Activated CD4-positive, alpha-beta T cell treated with anti-CD3 and anti-CD28 coated beads, Interleukin-2, amount 50 U/mL, for 1 hour (primary cell): ENCODE measurements at places on chromosomes 11 and 22.

DNA sequence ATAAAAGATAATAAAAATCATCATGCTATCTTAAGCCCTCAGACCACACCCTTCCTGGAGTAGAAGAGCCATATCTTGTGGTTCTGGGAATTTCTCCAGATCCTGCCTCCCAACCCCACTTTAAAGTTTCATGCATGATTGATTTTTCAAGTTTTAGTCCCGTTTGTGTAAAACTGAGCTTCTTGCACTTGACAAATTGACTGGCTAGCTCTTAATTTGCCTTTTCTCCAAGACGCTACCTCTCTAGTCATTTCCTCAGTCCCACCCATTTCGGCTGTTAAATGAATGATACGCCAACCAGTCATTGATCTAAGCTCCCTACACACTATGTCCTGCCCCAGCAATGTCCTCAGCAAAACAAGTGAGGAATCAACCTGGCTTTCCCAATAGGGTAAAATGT, 71.8 kb upstream of the TEAD1 start:
- no peak for DNase-seq

DNA sequence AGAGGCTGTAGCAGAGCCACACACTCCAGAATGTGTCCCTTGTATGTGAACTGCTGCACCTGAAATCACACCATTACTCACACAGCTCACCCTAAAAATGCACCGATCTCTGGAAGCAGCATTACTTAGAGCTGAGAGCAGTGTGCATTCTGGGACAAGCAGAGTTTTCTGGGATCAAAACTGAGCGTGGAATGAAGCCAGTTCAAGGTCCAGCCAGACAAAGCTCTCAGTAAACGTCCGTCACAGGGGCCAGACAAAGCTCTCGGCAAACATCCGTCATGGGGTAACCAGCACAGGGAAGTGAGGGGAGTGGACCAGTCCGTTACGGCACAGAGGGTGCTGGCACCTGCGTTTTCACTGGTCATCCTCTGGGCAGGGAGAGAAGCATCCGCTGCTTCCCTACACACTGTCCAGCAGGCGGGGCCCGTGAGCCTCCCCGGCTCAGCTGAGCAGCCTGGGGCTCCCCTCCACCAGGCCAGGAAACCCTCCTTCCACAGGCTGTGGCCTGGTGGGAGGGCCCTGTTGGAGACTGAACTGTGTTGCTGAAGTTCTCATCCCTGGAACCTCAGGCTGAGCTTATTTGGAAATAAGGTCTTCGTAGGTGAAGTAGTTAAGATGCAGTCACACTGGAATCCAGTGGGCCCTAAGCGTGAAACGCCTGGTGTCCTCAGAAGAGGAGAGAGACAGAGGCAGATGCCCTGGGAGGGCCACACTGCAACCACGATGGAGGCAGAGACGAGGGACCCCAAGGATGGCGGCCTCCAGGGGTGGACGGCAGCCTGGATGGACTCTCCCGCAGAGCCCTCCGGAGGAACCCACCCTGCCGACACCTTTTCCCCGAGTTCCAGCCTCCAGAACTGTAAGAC, 883.9 kb downstream of the BRD1 start:
- no peak for DNase-seq

DNA sequence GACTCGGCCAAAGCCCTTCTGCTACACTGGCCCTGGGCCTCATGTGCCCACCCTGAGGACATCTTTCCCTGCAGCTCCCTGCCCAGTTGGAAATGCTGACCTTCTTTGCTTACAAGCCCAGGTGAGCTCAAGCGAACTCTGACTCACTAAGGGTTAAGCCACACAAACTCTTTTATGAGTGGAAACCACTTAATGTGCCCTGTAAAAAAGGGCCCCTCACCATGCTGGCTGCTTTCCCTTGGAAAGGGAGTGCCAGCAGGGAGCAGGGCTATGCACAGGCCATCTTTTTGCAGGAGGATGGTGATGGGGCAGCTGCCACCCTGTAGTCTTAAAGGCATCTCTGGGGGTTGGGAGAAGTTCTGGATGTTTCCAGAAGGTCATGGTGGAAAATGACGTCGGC, 18.7 kb downstream of the EHF start:
- DNase-seq = no peak

DNA sequence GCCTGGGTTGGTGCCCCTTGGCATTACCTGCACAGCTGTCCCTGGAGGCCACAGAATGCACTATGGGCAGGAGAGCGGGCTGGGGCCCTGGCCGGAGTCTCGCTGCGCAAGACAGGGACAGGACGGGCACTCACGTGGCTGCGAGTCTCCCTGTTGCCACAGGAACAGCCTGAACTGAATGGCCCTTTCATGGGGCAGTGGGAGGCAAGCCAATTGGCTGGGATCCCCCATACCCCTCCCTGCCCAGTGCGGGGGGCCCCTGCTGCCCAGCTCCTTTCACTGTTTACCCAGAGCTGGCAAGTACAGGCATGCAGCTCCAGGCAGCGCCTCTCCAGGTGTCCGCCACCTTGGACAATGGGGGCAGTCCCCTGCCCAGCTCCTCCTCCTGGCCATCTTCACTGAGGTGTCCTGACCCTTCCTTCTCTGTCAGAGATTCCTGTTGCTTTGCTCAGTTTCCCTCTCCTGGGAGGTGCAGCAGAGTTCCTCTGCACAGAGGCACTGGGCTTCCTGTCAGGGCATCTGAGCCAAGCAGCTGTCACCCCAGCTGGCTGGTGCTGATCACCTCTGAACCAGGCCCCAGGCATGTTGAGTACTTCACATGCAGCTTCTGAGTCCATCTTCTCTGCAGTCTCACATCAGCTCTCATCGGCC, 5.2 kb downstream of the USP2 start:
- no peak for DNase-seq

DNA sequence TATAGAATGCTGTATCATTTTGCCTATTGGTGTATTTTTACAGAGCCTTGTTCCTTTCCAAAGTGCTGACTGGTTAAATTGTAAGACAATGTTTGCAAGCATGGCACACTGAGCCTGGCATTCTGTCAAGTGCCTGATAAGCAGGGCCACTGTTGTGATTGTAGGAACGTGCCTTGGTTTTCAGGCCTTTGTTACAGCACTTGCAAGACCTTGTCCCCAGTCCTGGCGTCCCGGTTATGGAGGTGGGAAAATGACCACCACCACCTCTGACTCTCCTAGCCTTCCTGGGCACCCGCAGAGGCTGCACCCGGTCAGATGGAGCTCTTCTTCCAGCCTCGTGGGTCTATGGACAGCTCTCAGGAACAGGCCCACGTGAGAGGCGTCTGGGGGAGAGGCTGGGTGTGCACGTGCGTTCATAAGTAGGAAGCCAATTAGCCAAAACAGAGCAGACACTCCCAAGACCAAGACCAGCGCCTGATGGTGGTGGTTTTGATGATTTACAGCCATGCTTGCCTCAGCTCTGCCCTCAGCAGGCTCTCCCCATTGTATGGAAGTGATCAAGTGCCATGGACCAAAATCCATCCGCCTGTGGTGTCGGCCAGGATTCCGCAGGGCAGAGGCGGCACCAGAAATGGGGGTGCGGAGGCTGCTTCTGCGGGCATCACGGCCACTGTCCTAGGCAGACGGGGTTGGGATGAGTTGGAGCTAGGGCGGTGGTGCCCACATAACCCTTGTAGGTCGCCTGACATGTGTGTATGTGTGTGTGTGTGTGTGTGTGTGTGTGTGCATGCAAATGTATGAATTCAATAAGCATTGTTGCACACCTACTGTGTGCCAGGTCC, 89.8 kb downstream of the RTL6 start:
- no peak for DNase-seq

DNA sequence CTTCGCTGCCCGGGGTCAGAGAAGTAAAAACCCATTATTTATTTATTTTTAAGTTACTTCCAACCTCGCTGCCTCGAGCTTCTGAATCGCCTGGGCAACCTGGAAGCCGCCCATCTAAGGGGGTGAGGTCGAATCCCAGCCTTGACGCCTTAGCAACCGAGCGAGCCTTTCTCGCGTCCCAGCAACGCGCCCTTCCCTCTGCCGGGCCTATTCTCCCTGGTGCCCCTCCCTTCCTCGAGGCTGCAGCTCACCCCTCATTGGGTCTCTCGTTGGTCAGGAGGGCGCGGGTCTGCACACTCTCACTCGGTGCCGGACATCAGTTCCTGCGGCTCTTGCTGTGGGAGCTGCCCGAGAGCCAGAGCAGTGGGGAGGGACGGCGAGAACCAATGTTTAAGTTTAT, at the start of gene CCDC81:
Gene CCDC81, plus strand, starts transcription at position 302 of the 400 bp plus-strand sequence. CDS start 277 bp downstream, outside the sequence.
- no peak for DNase-seq

GRCh38 chr22:20102203-20102780, 13.6 kb upstream of the RANBP1 start:
- no peak for DNase-seq

GRCh38 chr22:46069521-46070214, 80.7 kb upstream of the PPARA start:
- DNase-seq = peak; percentile 54

- DNase-seq = no peak
These were observed 102.5 kb downstream of the KIAA1671 start for GRCh38 chr22:25054943-25055511.

- no peak for DNase-seq
These were observed 18.8 kb upstream of the P4HA3 start for GRCh38 chr11:74330075-74330858.

DNA sequence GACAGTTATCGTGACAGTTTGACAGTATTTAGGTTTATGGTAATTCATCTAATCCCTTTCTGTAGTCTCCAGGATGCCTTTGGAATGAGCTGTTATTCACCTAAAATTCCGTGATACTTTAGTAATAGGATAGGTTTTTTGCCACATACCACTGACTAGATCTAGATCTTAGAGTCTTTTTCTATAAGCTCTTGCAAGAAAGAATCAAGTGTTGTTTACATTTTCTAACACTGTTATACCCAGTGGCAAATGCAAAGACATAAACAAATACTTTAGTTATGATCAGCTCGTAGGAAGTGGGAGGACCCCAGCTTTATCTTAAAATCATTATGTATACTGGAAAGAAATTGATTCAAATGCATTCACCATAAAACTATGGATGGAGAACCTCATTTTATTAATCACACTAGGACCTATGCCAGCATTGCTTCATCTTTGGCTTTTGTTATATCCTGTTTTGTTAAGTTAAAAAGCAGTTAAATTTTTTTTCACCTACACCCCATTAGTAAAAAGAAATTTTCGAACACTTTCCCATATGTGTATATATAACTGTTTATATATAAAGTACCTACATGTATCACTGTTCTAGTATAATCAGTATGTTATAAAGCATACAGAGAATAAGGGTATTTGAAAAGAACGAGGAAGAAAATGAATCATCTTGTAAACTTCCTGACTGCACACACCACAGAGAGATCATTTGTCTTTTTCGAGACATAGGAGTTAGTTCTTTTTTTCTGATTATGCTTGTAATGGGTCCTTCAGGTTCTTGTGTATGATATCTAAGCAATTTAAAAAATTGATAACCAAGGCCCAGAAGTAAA, 60.9 kb downstream of the PDHX start:
- no peak for DNase-seq

DNA sequence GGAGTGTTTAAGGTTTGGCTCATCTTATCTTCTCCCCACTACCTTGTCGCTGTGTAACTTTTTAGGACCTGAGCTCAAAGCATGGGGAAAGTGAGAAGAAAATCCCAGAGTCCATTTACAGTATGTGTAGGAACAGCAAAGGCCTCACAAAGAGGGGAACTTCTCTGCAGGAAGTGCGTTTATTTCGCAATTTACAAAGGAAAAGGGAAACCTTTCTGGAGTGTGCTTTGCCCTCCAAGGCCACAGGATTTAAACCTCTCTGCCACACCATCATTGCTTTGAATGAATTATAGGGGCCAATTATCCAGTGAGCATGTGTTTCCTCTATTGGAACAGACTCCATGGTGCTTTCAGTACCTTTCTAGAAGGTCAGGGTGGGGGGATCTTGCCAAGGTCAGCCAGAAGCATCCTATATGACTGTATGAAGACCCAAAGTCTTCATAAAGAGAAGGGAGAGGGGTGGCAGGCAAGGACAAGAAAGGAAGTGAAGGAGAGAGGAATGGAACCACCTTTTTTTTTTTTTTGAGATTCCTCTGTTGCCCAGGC, 68.1 kb upstream of the LMO2 start:
- no peak for DNase-seq

- no peak for DNase-seq
These were observed 108.7 kb upstream of the PITPNB start for GRCh38 chr22:28027453-28028448.
